ENCODE measurements at places on chromosomes 7 and 10.

DNA sequence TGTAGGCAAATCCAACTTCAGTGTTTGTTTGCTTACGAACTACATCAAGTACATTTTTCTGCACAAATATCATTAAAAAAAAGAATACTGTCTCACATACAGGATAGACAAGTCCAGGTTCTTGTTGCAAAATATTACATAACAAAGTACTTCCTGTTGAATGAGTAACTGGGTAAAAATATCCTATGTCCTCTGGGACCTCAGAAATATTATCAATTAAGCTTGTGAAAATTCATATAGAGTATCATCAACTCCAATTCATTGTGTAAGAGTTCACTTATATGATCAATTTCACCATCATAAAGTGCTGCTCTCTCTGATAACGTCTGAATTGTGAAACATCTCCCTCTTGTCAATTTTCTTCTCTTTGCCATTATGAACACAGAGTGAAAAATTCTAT, 22.6 kb downstream of the HERC4 start:
- peak; percentile 21 for DNase-seq

DNA sequence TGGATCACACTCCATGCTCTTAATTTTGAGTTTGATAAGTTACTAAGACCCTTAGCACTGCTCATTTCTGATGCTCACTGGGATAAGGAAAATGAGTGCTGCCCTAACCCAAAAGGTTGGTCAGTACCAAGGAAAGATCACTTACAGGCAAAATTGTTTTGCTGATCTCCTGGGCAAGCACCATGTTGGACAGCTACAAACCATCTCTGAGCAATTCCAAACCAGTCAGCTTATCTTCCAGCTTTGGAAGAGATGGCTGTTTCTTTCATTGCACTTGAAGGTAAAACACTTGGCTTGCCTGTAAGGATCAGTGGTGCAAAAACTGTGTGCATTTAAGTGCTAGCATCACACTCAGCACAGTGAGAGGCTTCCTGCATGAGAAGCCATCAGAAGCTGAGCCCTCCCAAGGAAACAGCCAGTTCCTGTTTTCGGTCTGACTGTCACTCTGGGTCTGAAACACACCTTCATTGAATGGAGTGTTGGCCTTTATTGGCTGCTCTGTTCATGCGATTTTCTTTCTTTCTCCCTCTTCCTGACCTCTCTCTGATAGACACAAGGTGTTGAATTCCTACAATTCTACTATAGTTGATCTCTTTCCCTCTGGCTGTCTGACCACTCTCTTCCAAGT, 126.4 kb upstream of the GHITM start:
- no peak for DNase-seq

GRCh38 chr10:62594093-62594520, 210.4 kb upstream of the ADO start:
- DNase-seq: peak; percentile 76

- DNase-seq: no peak
Observed at GRCh38 chr7:149615690-149616270, 118.2 kb upstream of the ZNF746 start.

DNA sequence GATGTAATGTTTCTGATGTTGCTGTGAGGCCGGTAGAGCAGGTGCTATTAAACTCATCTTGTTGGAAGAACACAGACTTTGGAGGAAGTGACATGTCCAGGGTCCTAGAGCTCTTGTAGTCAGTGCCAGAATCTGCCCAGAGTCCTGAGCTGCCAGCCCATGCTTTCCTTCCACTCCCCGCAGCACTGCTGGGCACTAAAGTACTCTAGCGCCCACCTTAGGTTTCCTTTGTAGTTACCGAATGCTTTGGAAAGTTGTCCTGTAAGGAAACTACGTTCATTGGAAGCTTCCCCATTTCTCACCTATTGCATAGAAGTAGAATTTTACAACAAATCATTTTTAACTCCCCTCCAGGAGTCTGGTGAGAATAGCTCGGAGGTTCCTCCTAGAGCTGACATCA, 11.0 kb downstream of the ZNF862 start:
- DNase-seq: no peak

DNA sequence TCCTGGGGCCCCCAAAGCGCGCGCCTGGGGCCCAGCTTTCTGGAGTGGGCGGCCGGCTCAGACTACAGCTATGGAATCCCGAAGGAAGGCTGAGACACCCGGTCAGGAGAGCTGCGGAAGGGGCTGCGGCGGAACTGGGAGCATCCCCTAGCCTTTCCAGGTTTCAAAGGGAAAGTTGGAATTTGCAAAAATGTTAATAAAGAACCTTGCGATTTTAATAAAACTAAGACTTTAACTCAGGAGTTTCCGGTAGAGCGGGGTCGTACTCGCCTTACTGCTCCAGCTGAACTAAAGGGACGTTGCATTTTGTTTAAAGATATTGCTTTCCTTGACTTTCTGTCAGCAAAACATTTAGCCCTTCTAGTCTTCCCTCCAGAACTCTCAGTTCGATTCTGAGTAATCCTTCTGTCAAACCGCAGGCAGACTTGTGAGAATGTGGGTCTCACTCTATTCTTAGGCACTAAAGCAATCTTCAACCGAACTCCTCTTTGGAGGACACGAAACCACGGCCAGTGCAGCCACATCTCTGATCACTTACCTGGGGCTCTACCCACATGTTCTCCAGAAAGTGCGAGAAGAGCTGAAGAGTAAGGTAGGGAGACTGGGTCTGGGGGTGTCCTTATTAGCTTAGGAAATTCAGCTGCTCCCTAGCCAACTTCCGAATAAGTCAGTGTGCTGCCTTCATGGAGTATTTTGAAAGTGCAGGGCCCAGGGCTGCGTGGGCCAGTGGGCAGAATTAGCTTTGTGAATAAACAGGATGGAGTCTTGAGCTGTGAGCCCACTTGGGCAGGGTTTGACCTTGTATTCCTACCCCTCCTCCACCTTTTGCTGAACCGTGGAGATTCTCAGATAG, 1.9 kb downstream of the CYP26A1 start:
- no peak for DNase-seq

DNA sequence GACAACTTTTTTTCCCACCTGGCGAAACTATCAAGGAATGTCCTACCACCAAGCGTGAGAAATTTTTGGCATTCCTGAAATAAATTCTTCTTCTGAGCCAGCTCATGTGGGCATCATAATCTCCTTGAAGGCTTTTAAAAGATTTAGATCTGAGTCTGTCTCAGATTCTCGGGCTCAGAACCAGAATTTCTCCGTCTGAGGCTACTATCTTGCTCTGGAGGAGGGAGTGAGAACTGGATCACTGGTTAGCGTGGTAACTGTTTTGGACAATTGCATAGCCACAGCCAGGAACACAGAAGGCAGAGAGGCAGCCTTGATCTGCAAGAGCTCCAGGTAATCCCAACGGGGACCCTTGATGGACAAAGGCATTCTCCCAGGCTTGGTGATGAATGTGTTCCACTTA, 1.0 kb upstream of the PLAC9 start:
- DNase-seq: peak; percentile 26

DNA sequence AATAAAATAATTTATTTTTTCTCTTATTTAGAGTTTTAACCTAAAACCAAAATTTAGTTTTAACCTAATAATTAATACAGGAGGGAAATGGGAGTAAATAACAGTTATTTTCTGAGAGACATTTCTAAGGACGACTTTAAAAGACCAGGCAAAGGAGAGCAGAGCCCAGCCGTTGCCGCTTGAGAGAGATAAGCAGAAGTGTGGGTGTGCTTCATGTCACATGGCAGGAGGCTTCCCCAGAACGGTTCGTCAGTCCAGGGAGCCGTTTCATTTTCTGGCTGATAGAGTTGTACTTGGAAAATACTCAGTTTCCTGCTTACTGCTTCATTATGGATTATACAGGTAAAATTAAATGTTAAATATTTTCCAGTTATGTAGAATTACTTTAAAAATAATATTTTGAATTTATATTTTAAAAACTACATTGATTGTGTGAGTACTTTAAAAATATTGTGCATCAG, 61.4 kb downstream of the ST7 start:
- DNase-seq: peak; percentile 33

DNA sequence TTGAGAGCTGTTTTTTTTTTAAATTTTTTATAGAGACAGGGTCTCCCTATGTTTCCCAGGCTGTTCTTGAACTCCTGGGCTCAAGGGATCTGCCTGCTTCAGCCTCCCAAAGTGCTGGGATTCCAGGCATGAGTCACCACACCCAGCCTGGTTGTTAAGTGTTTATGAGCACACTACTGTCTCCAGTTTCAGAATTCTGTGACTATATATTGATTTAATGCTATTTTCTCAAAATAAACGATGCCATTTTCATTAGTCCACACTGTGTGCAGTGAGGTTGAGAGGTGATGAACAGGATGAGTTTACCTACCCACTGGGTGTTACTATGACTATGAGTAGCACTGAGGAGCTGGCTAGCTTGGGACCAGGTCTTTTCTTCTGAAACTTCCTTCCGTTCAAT, 110.9 kb upstream of the FAM180A start:
- DNase-seq: peak; percentile 50

GRCh38 chr7:116342125-116342524, 131.8 kb downstream of the TES start:
- DNase-seq: no peak

GRCh38 chr7:47581438-47581803, 490 bp downstream of the TNS3 start:
- DNase-seq: no peak

DNA sequence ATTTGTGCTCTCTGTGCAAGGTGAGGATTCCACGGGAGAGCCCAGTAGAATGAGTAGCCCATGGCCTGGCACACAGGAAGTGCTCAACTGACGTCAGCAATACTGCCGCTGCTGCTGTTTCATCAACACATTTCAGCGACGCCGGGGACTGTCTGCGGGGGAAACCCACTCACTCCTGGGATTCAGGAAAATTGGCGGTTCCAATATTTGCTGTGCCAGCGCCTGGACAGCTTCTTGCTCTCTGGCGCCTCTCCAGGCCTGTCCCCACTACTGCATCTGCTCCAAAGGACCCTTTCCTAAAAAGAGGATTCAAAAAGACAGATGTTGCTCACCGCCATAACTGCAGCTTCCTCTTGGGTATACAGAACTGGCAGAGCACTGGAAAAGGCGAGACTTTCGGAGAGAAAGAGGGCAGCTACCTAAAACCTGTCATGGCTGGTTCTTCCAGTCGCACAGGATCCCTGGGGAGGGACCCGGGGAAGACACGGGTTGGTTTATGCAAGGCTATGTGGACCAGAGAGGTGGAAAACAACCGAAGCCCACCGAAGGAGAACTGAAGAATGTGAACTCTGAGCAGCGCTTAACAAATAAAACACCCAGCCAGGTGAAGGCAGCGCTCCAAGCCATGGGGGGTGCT, 39.7 kb upstream of the ENO4 start:
- no peak for DNase-seq

DNA sequence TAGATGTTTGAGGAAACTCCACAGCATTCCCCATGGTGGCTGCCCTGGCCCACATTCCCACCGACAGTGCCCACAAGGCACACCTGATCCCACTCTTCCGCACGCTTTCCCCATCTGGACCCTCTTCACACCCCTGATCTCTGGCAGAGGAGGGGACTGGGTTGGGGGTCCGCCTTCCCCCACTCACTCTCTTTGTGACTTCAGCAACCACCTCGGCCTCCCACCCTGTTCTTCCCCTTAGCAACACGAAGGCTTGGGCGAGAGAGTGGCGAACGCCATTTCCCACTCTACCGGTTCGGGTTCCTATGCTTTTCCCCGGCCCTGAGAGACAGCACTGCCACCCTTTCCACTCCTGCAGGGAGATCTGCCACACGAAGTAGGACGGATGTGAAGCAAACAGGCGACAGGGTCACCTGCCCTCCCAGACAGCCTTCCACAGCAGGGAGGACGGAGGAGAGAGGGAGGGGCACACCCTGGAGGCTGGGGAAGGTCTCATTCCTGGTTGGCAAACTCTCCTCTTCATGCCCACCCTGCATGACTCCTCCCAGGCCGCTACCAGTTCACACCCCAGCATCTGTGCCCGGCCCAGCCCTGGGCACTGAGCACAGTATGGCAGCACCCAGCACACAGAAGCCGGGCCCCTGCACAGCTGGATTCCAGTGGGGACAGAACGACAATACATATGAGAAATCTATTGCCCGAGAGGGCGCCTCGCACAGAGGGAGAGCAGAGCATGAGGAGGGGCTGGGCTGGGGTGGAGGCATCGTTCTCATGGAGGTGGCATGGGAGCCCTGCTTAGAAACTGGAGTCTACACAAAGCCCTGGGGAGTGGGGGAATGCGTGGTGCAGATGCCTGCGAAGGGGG, 93.5 kb downstream of the PAXIP1 start:
- DNase-seq: no peak

- peak; percentile 94 for DNase-seq
Observed at GRCh38 chr7:46930366-46930765, 651.5 kb downstream of the TNS3 start.

- DNase-seq: no peak
Observed at GRCh38 chr7:46664453-46664852, 743.4 kb upstream of the IGFBP3 start.

DNA sequence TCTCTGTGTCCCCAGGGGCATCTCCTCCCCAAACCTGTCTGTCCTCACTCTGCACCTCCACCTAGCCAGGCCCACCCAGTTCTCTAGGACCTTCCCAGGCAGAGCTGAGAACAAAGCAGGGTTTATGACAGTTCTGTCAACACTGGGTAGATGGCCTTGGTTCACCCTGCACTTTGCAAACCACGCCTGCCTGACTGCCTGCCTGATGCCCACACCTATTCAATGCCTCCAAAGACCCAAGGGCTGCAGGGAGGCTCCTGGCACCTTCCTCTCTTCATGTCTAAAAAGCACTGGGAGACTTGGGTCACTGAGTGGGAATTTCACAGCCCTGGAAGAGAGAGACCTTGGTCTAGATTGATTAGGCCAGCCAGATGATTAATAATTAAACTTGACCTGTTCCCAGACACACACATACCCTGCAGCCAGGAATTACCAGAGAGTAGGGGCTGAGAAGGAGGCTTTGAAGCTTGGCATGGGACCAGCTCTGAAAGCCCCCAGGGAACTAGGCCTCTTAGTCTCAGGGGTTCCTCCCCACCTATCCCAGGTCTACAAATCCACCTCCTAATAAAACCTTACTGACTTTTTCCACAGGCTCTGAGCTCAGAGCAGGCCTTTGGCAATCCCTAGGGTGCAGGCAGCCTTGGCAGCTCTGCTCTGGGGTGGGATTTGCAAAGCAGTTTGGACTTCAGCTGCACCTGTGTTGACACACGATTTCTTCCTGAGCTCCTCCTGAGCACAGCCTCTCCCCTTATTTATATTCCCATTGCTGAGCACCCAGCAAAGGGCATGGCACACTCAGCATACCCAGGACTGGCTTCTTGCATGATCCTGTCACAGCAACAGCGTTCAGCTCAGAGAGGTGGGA, 25.7 kb upstream of the PDCD4 start:
- no peak for DNase-seq

- DNase-seq: peak; percentile 53
Observed at GRCh38 chr7:39845006-39845405, 105.0 kb upstream of the CDK13 start.

GRCh38 chr10:71964743-71965515, 734 bp downstream of the CHST3 start:
- peak; percentile 68 for DNase-seq

- DNase-seq: no peak
Observed at GRCh38 chr10:80540136-80540535, 2.4 kb downstream of the SH2D4B start.

- no peak for DNase-seq
Observed at GRCh38 chr7:26370011-26370410, 78.3 kb downstream of the SNX10 start.

GRCh38 chr7:139396323-139396951, 36.7 kb downstream of the LUC7L2 start:
- peak; percentile 9 for DNase-seq

- no peak for DNase-seq
Observed at GRCh38 chr7:85927226-85927625, 716.5 kb upstream of the GRM3 start.

- no peak for DNase-seq
Observed at GRCh38 chr7:92292981-92293380, 47.2 kb downstream of the ANKIB1 start.
